ENCODE measurements at places on chromosomes 3 and 15.

GRCh38 chr3:128922804-128923459 is 43.5 kb downstream of the ACAD9 start:
- no peak for DNase-seq

- DNase-seq, result no peak
These were observed 64.5 kb upstream of the MLF1 start for GRCh38 chr3:158506456-158506855.

DNA sequence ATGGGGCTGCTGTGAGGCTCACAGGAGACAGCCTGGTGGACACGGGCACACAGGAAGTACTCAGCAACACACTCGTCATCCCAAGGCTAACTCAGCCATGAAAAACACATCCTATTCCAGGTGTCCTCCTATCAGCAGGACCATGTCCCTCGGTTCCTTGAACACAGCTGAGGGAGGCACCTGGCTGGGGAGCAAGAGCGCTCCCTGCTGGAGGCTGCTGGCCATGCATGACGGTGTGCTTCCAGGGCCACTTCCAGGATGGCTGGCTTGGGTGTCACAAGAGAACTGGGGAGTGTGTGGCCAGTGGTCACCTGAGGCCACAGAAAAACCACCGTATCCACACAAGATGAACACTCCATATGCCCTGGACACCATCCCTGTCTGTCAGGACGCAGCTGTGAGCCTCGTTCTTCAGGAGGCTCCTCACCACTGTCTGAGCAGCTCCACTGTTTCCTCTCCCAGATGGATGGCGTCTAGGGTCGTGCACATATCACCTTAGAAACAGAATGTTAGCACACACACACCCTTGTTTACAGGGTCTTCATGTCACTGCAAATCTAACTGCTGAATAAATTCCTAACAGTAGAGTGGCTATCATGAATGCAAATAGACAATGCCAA is 31.0 kb downstream of the POC1A start:
- peak; percentile 62 for DNase-seq

- DNase-seq, result no peak
These were observed 12.3 kb upstream of the SLC30A4 start for GRCh38 chr15:45534821-45535220.

GRCh38 chr3:53222183-53222901 is 33.5 kb downstream of the TKT start:
- no peak for DNase-seq

GRCh38 chr3:52453496-52454249 is at the start of gene TNNC1:
TNNC1 (minus strand) TSS chr3:52454041; CDS start chr3:52454015, 26 bp downstream.
- no peak for DNase-seq

DNA sequence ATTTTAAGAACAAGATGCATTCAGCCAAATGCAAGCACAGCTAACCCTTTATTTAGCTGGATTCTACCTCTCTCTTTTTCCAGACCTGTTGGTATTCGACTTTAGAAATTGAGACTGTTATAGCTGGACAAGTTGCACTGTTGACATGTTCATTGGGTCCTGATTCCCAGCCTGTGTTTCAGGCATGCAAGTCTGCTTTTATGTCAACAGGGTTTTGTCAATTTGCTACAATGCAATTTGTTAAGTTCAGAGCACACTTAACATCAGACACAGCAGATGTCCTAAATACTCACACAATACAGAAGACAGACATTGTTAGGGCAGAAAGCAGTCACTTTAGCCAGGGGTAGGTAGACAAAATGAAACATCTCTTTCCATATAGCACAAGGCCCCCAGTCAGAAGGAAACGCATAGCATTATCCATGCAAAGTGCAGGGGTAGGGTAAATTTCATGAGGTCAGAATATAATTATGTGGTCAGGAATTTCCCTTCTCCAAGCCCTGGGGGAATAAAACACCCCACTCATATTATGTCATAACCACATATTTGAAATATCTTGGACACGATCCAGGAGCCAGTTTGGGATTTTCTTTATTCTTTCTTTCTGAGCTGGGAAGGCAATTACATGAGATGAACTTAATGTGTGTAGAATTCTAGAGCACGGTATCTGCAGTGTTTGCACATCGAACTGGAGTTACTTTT is 504.1 kb downstream of the NTRK3 start:
- DNase-seq, result no peak

DNA sequence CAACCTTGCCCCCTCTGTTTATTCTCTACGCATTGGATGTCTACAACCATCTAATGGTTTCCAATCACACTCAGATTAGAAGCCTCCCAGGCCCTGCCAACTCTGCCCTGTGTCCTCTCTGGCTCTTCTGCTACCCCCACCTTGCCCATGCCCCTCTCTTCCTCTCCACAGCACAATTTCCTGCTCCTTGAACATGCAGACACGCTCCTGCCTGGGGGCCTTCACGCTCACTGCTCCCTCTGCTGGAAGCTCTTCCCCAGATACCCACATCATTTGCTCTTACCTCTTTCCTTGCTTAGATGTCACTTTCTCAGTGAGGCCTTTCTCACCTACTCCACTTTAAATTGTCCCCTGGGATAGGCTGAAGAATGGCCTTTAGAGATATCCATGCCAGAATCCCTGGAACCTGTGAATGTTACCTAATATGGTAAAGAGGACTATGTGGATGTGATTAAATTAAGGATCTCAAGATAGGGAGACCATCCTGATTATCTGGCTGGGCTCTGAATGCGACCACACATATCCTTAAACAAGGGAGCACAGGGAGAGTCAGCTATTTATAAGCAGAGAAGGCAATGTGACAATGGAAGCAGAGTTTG is 9.9 kb downstream of the KY start:
- DNase-seq, result no peak

DNA sequence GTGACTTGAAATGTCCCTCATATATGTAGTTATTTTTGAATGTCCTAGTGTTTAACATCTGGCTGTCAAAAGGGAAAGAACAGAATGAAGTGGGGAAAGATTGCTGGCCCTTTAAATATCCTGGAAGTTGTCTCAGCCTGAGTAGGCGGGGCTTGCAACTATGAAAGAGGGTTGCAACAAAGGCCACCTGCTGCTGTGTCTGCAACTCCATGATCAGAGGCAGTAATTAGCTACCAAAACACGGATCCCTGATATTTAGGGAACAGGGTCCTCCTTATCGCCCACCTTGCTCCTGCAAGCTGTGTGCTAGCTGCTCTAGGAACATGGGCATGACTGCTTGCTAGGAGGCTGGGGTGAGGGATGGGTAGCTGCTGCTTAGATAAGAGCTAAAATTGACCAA is 100.2 kb upstream of the CFAP20DC start:
- DNase-seq, result no peak

DNA sequence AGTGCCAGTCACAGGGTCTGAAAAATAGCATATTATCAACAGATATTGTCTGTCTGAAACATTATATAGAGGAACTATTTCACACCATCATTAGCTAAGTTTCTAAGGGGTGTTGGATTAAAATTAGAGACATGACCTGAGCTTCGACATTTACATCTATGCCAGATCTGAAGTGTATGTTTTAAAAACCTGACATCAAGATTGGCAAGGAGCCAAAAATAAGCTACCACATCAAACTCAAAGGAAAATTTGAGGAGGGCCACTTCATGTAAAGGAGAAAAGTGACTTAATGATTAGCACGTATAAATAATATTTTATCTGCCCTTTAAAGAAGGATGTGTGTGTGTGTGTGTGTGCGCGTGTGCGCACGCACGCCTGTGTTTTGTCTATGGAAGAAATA is 752.0 kb upstream of the GRM7 start:
- no peak for DNase-seq

GRCh38 chr3:184608209-184608608 is 46.6 kb downstream of the EPHB3 start:
- no peak for DNase-seq

GRCh38 chr15:57561041-57561711 is 30.5 kb upstream of the MYZAP start:
- DNase-seq, result peak; percentile 34

DNA sequence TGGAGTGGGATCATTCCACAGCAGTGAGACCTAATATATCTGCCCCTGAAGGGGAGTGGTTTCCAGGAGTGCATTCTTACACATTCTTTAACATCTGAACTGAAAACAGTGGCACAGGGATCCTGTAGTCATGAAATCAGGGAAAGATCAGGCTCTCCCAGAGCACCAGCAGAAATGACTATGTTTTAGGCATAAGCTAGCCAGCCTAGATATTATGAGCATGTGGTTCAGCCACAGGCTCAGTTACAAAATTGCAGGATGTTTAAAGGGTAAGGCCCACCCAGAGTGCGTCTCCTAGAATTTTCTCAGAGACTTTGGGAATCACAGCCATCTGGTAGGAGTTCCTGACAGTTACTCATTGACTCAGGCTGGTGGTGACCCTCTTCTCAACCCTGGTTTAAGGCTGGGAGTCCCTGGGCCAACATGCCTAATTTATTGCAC is 20.9 kb downstream of the FSTL1 start:
- DNase-seq, result no peak

DNA sequence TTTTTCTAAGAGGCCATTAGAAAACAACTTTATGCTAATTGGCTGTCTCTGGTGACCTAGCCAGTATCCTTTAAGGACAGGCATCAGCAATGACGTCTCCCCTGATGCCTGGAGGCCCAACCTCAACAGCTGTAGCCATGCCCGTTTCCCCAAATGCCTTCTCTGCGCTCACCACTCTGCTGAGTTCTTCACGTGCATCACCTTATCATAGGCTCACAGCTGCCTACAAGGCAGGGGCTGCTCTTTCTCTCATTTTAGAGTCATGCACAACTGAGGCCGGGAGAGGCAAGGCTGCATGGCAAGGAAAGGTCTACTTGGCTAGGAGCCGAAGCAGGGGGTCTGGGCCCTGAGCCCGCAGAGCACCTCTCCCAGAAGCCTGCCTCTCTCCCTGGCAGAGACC is 43.9 kb upstream of the SEC13 start:
- no peak for DNase-seq

DNA sequence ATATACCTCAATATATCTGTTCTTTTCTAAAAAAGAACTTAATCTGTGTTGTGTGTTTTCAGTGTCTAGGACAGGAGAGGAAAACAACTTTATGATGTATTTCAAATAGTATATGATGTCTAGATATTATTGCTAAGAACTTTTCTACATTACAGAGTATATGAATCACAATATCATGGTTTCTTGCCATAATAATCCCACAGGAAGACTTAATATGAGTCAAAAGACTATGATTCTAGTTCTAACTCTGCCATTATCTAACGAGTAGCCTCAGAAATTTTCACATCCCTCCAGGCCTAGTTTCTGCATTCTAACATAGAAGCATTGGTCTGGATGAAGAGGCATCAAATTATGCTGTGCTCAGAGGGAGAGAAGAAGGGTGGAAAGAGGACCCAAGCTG is 107.7 kb upstream of the SPRED1 start:
- no peak for DNase-seq

- DNase-seq, result no peak
These were observed 130.6 kb upstream of the SEMA6D start for GRCh38 chr15:47586653-47587224.

GRCh38 chr3:187465503-187465902 is 97.3 kb downstream of the RTP4 start:
- DNase-seq, result no peak

DNA sequence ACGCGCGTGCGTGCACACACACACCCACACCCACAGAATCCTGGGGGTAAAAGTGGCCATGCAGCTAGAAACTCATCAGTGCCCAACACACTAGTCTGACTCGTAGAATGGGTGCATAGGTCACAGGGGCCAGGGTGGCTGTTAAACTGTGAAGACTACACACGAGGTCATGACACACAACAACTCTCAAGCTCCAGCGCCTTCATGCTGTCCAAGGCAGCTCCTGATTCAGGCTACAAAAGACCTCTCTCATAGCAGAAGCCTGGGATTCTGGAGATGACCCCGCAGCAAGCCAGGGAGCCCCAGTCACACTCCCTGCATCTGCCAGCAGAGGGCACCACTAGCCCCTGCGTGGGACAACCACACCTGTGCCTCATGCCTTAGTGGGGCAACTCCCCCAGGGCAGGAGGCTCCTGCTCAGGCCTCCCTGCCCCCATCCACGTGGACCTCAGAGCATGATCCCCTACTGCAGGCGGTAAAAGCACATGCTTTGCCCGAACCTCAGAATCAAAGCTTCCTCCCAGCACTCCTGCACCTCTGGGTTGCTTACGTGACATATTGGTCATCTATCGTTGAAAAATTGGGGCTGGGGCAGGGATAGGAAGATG is 93.1 kb downstream of the LRIG1 start:
- no peak for DNase-seq

DNA sequence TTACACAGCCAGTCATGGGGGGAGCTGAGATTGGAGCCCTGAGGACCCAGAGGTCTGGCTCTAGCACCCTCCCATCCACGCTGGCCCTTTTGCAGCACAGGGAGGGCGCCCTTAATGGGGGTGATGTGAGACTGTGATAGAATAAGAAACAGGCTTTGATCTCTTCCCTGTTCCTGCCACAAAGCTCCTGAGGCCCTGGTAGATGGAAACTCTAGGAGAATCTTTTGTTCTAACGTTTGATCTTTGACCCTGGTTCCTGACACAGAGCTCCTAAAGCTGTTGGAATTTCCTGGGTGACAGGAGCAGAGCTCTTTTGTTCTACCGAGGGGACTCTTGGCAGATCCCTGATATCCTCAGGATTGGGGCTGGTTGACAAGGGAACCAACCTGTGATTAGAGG is 1.2 kb upstream of the UROC1 start:
- no peak for DNase-seq

- DNase-seq, result no peak
These were observed 27.0 kb upstream of the RNF7 start for GRCh38 chr3:141710888-141711616.

- no peak for DNase-seq
These were observed 52.5 kb downstream of the IFT80 start for GRCh38 chr3:160346511-160346910.

DNA sequence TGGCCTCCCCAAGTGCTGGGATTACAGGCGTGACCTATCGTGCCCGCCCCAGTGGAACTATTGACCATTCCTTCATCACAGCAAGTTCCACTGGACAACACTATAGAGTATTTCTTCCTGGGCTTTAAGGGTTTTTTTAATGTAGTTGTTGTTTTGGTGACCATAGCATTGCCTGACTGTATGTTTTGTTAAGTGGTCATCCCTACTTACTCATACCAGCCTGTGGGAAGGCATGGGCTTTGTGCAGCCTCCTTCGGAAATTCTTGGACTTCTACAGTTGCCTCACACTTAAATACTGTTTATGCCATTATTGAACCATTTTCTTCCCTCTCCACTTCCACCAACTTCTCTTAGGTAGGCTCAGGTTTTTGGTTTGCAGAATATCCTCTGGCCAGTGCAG is 19.9 kb upstream of the ALPK3 start:
- no peak for DNase-seq

DNA sequence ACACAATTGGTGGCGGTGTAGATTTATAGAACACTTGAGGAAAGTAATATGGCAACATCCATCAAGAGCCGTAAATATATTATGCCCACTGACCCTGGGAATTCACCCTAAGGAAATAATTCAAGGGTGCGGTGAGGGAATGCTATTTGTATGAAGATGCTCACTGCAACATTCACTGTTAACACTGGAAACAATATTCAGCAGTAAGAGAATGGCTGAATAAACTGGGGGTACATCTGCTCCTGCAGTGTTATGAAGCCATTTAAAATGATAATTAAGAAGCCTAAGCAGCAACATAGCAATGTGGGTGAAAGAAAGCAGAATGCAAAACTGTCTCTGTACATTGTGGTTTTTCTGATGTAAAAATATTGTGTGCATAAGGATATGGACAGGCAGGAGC is 87.6 kb downstream of the RAB11A start:
- DNase-seq, result no peak

Data from anterior cingulate cortex (tissue), 58 donors.